ENCODE measurements at places on chromosomes 16 and 17.
A peak's percentile ranks its signal among the peaks of the same experiment; 100 is the strongest.

DNA sequence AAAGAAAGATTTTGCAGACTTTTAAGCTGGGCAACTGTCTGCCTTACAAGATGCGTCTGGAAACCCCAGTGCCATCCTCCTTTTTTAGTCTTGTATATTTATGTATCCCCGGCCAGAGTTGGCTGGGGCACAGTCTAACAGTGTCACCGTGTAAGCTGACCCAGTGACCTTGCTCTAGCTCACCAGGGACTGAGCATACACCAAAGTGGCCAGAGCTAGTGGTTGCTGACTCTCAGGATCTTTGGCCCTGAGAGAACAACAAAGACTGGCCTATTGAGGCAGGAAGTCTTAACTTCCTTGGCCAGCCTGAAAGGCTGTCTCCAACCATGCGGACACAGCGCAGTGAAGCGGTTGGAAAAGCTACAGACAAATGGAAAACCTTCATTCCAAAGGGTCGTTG is 745.2 kb downstream of the WWOX start:
- DNase-seq: no peak

DNA sequence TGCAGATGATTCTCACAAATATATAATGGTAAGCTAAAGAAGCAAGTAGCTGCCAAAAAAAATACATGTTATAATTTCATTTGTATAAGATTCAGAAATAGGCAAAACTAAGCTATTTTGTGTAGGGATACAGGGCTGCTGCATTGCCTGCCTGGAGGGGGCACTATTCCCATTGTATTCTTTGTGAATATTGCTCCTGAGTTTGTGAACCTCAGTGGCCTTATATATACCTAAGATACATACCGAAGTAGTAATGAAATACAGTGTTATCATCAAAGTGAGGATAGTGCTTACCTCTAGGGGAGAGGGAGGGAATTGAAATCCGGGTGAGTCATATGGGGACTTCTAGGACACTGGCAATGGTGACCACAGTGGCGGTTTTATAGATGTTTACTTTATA is 53.5 kb downstream of the C17orf58 start:
- DNase-seq: no peak

- peak; percentile 83 for DNase-seq
These were observed at the start of the genes ATP5PD and KCTD2 for GRCh38 chr17:75046407-75047289. Gene ATP5PD (minus strand): TSS chr17:75046969. CDS start chr17:75042650, 4,319 bp downstream. Gene KCTD2 (plus strand): TSS chr17:75047225. CDS start chr17:75047251, 26 bp downstream.

DNA sequence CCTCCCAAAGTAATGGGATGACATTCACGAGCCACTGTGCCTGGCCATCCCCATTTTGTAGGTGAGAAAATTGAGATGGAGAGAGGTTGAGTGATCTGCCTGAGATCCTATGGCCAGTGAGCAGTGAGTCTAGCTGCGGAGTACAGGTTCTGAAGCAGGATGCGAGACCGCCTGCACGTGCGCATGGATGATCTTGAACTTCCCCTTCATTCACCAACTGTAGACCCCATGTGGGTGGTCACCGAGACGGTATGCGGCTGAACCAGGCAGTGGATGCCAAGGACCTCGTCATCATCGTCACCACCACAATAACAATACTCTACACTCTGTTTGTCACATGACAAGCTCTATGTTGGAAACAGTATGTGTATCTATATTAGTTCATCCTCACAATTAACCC is 6.2 kb upstream of the SPNS3 start:
- no peak for DNase-seq

Data from stimulated activated CD8-positive, alpha-beta memory T cell treated with anti-CD3 and anti-CD28 coated beads, Interleukin-4, amount 100 ng/mL, for 1 hour (primary cell).